ENCODE measurements at places on chromosomes 6 and 20.

DNA sequence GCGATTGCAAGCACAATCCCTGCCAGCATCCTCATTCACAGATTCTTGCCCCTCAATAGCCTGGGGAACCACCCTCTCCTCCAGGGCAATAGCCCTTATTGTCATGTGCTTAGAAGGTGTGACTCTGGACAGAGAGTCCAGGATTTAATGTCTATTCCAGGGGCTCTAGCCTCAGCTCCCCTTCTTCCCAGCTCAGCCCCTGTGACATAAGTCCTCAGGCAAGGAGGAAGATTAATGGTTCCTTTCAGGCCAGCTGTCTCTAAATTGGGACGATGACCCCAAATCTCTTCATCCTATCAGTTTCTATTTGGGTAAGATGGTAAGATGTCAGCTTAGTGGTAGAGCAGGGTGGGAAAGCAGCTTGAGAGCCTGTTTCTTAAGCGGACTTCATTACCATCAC lies 8.1 kb downstream of the LRFN2 start:
- no peak for DNase-seq

- no peak for DNase-seq
These were observed 3.5 kb upstream of the MOXD1 start for GRCh38 chr6:132404736-132405135.

- DNase-seq, result no peak
These were observed 431.9 kb upstream of the SULF2 start for GRCh38 chr20:48217190-48217589.

DNA sequence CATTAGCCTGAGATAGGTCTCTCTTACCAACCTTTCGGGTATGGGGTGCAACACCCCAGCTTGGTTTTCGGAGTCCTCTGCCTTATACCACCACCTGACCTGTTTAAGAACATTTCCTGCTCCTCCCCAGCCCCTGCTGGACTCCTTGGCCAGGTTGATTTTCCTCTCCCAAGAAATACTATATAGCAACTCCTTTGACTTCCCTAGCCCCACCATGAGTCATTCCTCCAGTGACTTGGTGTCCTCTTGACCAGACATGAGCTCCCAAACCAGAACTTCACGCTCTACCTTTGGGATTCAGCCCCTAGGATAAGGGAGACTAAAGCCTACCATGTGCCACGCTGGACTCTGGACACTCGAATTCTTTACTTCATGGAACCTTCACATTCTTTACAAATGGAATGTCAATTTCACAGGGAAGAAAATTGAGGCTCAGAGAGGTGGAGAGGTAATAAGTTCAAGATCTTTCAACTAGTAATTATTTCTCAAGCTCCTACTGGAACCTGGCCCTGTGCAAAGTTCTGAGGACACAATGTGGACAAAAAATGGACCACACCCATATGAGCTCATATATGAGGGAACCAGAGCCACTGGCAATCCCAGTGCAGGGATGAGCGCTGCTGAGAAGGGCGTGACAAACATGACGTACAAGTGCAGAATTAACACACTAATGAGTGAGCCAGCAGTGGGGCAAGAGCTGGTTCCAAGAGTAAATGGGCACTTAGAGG lies 48.2 kb downstream of the SIRPA start:
- DNase-seq, result no peak

DNA sequence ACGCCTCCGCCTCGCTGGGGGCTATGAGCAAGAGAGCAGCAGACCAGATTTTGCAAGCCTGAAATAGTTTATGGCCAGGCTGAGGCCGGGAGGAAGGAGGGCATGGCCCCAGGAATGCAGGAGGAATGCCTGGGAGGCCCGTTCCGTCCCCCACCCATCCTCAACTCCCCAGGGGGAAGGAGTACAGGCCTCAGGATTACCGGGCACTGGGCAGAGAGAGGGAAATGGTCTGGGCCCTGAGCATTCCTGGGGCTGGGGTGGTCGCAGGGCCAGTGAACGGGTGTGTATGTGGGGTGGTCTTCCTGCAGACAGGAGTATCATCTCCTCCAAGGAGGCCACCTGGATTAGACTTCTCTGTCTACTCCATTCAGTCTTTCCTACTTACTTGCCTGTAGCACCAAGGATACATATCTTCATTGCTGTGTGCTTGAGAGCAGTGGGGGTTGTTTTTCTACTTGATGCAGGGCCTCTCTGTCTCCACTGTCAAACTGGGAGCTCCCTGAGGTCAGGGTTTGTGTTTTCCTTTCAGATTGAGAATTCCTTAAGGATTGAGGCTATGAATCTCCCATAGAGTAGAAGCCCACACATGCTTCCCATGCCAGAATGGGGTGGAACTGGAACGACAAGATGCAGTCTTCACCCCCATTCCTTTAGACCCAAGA lies 81.3 kb downstream of the VEGFA start:
- no peak for DNase-seq

- no peak for DNase-seq
These were observed 122.2 kb upstream of the PTPN1 start for GRCh38 chr20:50387996-50388332.

DNA sequence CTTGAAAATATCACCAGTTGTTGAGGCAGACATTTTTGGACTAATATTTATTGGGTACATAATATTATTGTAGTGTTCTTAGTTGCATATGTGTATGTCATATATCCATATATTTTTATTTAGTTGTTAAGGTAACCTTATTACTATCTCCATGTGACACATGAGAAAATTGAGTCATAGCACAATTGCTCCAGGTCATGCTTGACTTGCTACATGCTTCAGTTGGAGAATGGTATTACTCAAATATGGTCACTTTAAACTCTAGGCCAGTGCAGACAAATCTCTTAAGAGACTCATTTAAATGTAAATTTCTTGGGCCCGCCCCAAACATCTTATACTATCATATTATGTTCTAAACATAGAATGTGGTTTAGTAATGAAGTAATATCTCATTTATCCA lies 246.1 kb downstream of the RIMS1 start:
- no peak for DNase-seq

GRCh38 chr6:101482606-101483005 lies 89.1 kb downstream of the GRIK2 start:
- no peak for DNase-seq

DNA sequence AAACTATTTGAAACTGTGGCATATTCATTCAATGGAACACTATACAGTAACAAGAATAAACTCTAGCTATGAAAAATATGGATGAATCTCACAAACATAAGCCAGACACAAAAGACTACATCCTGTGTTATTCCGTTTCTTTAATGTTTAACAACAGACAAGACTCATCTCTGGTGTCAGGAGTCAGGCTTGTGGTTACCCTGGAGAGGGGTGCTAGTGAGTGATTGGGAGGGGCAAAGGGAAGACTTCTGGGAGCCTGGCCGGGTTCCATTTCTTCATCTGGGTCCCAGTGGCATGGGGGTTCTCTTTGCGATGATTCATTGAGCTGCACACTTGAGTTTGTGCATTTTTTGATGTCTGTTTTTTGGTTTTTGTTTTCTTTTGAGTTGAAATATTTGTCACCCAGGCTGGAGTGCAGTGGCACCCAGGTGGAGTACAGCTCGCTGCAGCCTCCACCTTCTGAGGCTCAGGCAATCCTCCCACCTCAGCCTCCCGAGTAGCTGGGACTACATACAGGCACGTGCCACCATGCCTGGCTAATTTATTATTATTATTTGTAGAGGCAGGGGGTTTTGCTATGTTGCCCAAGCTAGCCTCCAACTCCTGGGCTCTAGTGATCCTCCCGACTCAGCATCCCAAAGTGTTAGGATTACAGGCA lies 21.2 kb upstream of the TTPAL start:
- DNase-seq, result no peak

GRCh38 chr20:45098103-45098773 lies 2.7 kb downstream of the KCNS1 start:
- DNase-seq, result no peak

GRCh38 chr20:1863296-1863695 lies 31.9 kb upstream of the SIRPA start:
- DNase-seq, result no peak

Measured in NCI-H446 treated with DMSO at 0.1 percent for 48 hours (cell line).